Smooth muscle cell of the coronary artery (primary cell): ENCODE measurements at places on chromosomes 5 and 9. TPM values are rescaled to one million over a fixed set of nuclear protein-coding genes. Genes with fewer than 3 reads are reported as not detected.

Gene WNT8A
- total RNA-seq: not detected in 2 replicates

Gene DMRTA1
- total RNA-seq: 0.12 and 0.30 TPM in 2 replicates

Gene SARDH
- total RNA-seq: 1.2 and 4.3 TPM in 2 replicates

Gene PCDHB9
- 0.12 and 0.30 TPM in 2 replicates for total RNA-seq

Gene AK8
- total RNA-seq: 0.15 and 0.23 TPM in 2 replicates

Gene FOXD4L4
- total RNA-seq: under 0.01 and 0.08 TPM in 2 replicates
